ENCODE measurements at places on chromosomes 5 and 9. TPM values are rescaled to one million over a fixed set of nuclear protein-coding genes. Genes with fewer than 3 reads are reported as not detected.

C5orf58 gene
- total RNA-seq = not detected

F12 gene
- total RNA-seq = 4.0 TPM

DNA sequence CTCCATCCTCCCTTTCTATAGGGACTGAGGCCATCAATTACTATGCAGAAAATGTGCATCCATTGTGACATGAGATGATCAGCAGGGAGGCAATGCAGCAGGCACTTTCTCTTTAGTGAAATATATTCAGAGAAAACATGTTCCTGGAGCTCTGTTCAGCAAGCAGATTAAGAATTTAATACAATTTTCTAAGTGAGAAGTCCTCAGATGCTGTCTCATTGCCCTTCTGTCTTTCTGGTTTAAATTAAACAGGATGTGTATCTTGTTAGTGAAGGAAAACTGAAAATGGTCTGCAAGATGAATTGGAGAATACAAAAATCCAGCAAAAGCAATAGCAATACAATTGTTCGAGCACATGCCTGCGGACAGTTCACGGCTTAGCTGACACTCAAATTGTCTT is 445.8 kb upstream of the RIOK2 start:
- no peak for DNase-seq

DNA sequence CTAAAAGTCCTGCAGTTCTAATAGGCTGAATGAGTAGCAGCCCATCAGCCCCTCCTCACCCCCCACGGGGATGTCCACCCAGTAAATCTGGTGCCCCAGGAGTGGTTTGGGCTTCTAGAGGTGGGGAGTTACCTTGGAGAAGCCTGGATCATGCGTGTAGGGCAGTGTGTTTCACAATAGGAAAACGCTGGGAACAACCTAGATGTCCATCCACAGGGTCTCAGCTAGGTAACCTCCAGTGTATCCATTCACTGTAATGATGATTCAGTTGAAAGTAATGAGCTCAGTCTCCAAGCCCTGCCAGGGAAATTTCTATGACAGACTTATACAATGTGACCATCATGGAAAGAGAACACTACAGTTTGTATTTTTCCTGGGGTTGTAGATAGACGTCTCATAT is 51.8 kb downstream of the NDST1 start:
- DNase-seq = no peak

- no peak for DNase-seq
Measured at GRCh38 chr9:125635888-125636287, 71.1 kb downstream of the MAPKAP1 start.

DNA sequence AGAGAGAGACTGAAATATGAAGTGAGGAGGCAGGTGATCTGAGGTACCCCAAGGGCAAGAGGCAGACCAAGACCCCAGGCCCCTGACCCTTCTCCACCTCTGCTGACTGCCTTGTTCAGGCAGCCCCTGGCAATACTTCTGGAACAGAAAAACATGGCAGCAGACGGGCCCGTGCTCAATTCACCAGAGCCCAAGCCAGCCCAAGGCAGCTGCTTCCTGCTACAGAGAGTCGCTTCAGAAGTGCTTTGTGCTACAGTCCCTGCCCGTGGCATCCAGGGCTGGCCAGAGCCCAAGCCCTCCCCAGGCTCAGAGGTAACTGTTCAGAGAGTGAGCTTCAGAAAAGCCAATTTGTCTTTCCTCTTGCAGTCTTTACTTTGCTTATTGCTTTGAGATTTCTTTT is 151.4 kb upstream of the FSTL4 start:
- DNase-seq = no peak

- DNase-seq = no peak
Measured at GRCh38 chr9:130292106-130292505, 26.5 kb downstream of the HMCN2 start.

DNA sequence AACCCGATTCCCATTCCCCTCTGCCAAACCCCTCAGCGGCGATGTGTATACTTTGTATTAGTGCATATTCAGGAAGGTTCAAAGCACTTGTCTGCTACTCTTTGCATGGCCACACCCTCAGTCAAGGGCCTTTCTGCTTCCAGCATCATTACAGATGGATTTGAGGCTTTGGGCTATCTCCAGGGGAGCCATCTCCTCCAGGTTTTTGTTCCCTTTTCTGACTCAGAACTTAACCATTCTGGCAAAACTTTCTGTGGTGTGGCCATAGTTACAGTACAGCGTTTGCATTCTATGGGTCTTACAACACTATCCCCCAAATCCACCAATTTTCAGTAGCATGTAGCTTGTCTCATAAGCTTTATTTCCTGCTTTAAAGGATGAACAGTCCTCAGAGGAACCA is 36.0 kb upstream of the SVEP1 start:
- DNase-seq = no peak

DNA sequence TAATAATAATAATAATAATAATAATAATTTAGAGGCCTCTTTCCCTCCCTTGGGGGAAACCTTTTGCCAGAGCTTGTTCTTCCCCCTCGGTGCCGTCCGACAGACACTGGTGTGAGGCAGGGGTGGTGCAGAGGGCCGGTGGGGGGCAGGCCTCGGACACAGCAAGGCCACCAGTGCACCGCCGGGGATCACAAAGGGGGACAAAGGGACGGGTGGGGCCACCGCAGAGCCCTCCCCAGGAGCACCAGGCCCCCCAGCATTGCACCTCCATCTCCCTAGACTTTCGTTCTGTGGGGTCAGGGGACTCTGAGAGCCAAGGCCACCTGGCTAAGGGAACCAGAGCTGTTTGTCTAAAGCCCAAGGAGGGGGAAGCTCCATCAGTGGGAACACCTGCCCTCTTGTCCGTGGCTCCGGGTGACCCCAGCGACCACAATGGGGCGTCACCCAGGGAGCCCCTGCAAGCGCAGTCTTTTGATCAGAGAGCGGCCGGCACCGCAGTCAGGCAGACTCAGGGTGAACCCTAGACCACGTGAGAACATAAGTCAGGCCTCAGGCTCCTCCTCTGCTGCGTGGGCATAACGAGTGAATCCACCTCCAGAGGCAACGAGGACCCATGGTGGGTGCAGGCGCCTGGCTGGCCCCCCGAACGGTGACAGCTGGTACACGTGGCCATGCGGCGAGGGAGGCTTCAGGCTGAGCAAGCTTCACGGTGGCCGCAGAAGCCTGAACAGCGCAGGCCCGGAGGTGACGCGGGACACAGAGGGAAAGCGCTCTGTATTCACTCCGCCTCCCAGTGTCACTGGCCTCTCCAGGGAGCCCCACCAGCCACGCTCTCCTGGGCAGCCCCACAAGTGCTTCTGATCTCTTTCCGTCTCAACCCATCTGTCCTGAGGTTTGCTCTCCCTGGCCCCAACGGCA is 12.0 kb upstream of the QSOX2 start:
- no peak for DNase-seq

GRCh38 chr5:31995006-31995405 is 179.1 kb downstream of the GOLPH3 start:
- no peak for DNase-seq

Measured in progenitor cell of endocrine pancreas (in vitro differentiated cells).